ENCODE measurements at places on chromosomes 11 and 22.
A peak's percentile ranks its signal among the peaks of the same experiment; 100 is the strongest.

DNA sequence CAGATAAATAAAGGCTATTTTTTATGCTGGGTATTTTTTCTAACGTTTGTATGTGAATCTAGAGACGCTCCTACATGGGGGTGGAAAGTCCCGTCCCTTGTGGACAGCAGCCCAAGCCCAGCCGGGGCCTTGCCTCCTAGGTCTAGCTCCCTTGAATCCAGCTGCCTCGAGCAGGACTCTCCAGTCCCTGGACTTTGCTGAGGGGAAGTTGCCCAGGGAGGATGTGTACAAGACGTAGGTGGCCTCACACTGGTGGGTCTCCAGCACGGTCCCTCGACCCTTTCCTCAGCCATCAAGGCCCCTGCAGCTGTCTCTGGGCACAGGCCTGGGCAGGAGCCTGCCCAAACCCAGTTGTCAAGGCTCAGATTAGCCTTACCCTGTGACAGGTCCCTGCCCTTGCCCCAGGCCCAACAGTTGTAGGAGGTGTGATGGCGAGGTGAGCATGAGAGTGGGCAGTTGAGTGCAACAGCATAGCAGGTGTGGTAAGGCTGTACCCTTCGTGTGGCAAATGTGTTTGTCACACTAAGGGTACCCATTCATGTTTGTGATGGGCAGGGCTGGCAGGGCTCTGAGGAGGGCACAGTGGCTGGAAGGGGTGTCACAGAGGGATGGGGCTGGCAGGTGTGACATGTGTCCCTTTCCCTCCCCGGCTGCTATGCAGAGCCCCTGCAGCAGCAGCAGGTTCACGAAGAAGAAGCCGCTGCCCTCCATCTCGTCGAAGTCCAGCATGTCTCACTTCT is 3.4 kb downstream of the CCDC116 start:
- DNase-seq, result no peak

DNA sequence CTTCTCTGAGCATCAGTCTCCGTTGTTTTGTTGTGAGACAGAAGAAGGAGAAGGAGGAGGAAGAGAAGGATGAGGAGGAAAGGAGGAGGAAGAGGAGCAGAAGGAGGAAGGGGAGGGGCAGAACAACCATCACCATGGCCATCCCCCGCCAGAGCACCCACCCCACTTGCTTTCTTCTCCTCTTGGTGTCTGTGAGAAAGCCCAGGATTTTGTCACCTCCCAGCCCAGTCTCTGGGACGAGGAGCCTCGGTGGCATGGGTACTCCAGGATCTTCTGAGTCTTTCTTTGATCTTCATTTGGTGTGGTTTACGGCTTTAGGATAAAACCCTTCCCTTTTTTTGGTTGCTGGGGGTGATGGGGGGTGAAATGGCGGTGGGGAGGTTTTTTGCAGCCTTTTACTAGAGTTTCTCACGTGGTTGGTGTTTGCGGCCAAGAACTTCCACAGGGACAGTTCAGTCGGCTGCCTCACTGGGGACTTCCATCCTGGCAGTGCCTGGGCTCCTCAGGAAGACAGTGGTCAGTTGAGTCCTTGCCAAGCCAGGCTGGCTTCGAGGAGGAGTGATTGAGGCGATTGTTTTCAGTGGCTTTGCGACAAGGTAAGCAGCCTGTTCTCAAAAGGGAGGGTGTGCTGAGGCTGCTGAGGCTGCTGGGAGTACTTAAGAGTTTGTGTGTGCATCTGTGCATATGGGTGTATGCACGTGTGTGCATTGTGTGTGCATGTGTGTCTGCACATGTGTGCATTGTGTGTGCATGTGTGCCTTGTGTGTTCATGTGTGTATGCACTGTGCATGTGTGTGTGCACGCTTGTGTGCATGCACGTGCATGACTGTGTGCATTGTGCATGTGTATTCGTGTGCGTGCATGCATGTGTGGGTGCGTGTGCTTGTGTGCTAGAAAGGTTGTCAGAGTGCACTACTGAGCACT is 567.5 kb downstream of the TBC1D22A start:
- DNase-seq, result no peak

DNA sequence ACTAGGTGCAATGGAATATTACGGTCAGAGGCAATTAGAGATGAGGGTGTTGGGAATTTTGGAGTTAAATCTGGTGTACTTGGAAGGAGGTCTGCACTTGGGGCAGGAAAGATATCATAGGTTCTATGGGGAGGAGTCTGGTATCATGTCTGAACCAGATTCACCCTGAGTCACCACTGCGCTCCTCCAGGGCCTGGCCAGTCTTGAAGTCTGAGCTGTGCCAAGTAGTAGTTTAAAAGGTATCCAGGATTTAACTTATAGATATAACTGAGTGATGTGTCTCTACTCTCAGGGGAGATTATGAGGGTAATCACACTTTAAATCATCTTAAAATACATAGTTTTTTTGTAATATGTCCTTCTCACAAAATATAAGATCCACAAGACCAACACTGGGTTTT is 6.6 kb downstream of the CNGA4 start:
- no peak for DNase-seq

- DNase-seq, result peak; percentile 72
Observed at GRCh38 chr22:35023692-35024363, 42.1 kb upstream of the ISX start.

- no peak for DNase-seq
Observed at GRCh38 chr22:21683401-21683811, 17.6 kb downstream of the PPIL2 start.

- DNase-seq, result peak; percentile 72
Observed at GRCh38 chr11:70755410-70756158, 357.3 kb downstream of the CTTN start.

DNA sequence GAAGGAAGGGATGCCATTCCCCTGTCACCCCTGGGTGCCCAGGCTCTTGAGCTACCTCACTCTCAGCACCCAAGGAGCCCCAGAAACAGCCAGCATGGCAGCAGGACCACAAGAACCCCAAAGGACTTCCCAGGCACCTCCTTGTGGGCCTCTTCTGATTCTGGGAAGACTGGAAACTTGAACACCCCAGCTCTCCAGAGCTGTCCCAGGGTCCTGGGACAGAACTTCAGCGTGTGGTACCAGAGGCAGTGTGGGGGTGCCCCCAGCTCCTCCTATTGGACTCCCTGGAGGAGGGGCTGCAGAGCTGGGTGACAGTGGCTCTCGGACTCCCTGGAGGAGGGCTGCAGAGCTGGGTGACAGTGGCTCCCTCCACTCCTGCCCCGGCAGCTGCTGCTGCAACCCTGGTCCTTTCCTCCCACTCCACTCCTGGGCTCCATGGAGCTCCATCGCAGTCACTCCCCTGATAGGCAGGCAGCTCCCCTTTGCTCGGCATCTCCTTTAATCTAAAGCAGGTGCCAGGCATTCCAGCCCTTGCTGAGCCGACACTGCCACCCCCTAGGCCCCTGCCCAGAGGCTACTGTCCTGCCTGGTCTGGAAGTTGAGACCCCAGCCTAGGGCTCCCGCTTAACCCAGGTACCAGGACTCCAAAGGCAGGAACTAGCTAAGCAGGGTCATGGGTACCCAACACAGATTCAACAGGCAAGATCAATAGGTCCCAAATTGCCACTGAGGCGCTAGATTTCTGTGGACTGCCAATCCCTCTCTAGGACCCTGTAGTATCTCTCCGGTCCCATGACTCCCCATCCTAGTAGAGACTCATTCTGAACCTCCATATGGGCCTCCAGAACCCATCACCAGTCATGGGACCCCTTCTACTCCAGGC is 2.7 kb downstream of the BCL9L start:
- DNase-seq, result no peak

- no peak for DNase-seq
Observed at GRCh38 chr22:21628386-21629254, 1.2 kb downstream of the YDJC start.

- no peak for DNase-seq
Observed at GRCh38 chr11:26571861-26572654, at the start of gene MUC15. MUC15 (minus strand) TSS chr11:26572263; CDS start chr11:26567094, 5,169 bp downstream.

Measured in activated CD4-positive, alpha-beta memory T cell treated with anti-CD3 and anti-CD28 coated beads for 36 hours (primary cell).